ENCODE measurements at places on chromosomes 13 and 19. TPM values are rescaled to one million over a fixed set of nuclear protein-coding genes. Genes with fewer than 3 reads are reported as not detected.

DNA sequence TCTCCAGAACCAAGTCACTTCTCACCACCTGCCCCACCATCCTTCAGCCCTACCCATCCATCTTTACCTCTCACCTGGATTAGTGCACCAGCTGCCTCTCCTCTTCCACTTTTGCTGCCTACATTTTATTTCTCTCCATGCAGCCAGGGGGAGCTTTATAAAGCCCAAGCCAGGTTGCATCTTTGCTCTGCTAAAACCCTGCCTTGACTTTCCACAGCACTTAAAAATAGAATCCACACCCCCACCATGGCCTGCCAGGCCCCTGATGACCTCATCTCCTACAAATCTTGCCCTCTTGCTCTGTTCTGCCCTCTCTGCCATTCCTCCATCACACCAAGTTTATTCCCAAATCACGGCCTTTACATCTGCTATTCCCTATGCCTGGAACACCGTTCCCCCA lies 1.8 kb downstream of the HOOK2 start:
- no peak for DNase-seq

DNA sequence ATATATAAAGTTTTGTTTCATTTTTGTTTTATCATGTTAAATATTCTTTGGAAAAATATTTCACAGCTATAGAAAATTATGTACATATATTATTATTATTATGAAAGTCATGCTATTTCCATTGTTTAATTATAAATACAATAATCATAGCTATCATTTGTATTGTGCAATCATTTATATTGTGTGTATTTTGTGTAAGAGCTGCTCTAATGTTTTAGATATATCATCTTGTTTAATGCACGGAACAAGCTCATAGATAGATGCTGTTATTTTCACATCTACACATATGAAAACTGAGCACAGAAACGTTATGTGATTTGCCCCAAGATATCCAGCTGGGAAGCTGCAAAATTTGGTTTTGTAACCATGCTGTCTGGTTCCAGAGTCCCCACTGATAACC lies 111.6 kb downstream of the GPC5 start:
- no peak for DNase-seq

DNA sequence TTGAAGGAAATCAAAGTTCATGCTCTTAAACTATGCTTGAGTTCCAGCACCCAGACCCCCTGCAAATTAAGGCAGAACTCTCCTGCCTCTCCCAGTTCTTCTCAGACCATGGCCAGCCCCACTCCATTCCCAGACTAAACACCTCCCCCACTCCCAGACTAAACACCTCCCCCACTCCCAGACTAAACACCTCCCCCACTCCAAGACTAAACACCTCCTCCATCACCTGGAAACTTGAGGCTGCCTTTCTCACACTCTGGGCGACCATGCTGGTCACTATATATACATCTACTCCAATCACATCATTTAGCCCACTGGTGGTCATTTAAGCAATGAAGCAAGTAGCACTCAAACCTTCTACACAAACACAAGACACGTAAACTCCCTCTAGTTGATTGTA lies 57.2 kb downstream of the CAB39L start:
- no peak for DNase-seq

DNA sequence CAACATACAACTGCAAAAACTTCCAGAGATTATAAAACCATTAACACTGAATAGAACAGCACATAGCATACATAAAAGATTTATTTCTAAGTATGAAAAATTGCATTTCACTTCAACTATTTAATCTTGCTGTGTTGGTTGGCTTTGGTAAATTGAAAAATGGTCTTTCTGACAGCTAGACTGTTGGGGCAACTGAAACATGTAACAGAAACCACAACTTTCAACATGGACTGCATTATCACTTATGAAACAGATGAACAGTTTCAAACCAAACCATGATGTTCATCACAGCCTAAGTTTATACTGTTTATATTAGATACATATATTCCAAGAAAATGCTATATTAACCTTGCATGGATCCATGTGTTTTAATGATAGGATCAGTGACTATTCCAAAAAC lies 324.1 kb upstream of the PCDH9 start:
- DNase-seq: no peak

- DNase-seq: peak; percentile 62
Measured at GRCh38 chr19:45657520-45658167, 10.4 kb upstream of the GIPR start.

GRCh38 chr13:76882431-76882830 lies 3.8 kb downstream of the KCTD12 start:
- no peak for DNase-seq

- no peak for DNase-seq
Measured at GRCh38 chr19:19049406-19049805, 14.4 kb upstream of the SLC25A42 start.

- DNase-seq: no peak
Measured at GRCh38 chr13:93079294-93079693, 147.3 kb upstream of the GPC6 start.

GRCh38 chr13:87234981-87235380 lies 436.2 kb upstream of the SLITRK5 start:
- DNase-seq: no peak

DNA sequence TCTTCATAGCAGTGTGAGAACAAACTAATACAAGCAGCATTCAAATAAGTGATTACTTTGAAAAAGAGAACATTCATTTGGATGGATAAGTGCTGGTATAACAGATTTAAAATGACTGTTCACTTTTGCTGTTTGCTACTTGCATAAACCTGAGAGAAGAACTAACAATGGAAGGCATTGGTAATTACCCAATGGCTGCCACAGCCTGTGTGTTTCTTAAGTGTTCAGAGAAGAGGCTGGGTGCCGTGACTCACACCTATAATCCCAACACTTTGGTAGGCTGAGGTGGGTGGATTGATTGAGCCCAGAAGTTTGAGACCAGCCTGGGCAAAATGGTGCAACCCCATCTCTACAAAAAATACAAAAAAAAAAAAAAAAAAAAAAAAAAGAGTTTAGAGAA lies 4.9 kb upstream of the TEX26 start:
- DNase-seq: no peak

- DNase-seq: no peak
Measured at GRCh38 chr19:15837221-15837731, 21.8 kb upstream of the OR10H1 start.

DNA sequence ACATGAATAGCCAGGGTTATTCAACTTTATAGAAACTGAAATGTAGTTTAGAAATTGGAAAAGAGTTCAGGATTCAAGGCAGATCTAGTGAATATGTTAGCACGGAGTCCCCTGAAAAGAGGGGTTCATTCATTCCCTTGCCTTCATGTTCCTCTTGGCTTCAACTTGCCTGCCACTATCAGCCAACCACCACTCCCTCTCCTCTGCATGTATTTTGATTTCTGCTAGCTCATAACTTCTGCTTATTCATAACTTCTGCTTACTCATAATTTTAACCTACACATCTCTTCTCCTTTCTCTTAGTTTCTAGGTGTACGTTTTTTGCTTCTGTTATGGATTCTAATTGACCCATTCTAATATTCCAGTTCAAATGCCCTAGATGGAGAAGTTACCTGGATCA lies 5.5 kb upstream of the SERTM1 start:
- no peak for DNase-seq

DNA sequence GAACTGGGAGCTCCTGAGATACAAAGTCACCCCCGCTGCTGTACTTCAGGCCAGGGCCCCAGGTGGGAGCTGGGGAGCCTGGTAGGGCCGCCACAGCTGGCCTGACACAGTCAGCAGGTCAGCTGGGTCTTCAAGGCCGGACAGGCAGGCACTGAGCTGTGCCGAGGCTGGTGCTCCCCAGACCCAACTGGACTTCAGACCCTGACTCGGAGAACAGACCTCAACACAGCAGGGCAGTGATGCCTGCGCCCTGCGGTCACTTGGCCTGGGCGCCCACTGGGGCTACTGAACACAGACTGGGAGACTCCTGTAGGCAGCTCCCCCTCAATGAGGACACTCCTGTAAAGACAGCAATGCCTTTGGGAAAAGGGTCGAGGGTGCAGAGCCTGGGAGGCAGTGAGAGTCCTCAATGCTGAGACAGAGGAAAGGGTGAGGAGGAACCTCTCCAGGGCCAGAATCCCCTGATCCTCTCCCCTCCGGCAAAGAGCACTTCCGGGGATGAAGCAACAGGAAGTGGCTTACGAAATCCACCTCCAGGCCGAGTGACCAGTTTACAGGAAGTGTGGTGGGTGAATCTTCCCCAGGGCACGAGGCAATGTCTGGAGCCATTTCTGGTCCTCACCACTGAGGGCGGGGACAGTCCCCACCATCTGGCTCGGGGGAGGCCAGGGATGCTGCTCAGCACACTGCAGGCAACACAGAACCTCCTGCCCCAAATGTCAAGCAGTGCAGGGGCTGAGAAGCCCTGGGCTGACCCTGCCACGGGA lies 40.8 kb upstream of the ISYNA1 start:
- DNase-seq: peak; percentile 73

DNA sequence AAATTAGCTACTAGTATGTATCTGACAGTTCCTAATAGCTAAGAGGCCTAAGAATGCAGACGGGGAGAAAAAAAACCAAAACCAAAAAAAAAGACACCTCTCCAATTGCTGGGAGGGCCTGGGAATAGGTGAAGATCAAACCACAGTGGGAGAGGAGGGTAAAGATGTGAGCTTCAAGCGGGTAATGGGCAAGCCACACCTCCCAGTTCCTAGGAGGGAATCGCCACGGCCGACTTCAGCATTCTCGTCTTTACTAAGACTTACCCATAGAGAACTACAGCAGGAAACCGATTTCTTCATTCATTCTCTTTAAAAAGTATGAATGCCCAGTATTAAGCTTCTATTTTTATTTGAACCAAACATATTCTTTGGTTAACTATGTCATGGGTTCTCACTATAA lies 5.6 kb upstream of the EEF1AKMT1 start:
- DNase-seq: no peak

GRCh38 chr13:33871207-33872004 lies 53.5 kb downstream of the RFC3 start:
- DNase-seq: no peak

DNA sequence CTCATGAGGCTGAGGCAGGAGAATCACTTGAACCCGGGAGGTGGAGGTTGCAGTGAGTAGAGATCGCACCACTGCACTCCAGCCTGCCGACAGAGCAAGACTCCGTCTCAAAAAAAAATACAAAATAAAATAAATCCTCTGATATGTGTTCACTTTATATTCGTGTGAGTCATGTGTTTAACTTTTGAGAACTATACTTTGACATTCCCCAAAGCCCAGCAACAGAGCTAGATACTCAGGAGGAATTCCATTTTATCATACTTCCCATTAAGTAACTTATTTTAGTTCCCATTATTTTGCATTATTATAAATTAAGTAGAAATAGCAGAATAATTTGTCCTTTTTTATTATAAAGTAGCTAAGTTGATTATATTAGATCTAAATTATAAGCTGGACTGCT lies 3.3 kb upstream of the CHAMP1 start:
- no peak for DNase-seq

- DNase-seq: no peak
Measured at GRCh38 chr13:75255653-75256052, 226.3 kb downstream of the TBC1D4 start.

- DNase-seq: no peak
Measured at GRCh38 chr13:70363991-70364390, 255.7 kb upstream of the KLHL1 start.

- no peak for DNase-seq
Measured at GRCh38 chr19:1270213-1270853, 1.2 kb downstream of the CIRBP start.

GRCh38 chr13:50123862-50124535 lies 108.8 kb downstream of the KCNRG start:
- no peak for DNase-seq

DNA sequence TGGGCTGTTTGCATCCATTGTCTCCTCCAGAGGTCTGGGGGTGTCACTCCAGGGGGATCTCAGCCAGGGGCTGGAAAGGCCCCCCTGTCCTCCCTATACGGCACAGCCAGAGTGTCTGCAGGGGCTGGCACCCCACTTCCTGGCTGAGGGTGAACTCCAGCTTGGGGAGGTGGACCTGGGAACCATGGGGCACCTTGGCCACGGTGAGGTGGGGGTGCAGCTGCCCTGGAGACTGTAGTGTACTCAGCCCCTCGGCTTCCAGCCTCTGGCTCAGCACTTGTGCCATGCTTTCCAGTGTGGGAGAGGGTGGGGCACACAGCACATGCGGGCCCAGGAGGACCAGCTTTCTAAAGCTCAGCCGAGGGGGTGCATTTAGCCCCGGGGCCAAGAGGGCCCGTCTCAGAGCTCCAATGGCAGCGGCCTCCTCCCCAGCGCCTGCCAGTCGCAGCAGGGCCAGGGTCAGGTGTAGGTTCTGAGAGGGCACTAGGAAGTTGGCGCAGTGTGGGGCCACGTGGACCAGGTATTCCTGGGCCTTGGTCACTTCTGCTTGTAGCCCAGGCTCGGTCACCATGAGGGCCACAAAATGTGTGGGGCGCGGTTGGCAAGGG lies 1.4 kb downstream of the LENG9 start:
- peak; percentile 23 for DNase-seq

DNA sequence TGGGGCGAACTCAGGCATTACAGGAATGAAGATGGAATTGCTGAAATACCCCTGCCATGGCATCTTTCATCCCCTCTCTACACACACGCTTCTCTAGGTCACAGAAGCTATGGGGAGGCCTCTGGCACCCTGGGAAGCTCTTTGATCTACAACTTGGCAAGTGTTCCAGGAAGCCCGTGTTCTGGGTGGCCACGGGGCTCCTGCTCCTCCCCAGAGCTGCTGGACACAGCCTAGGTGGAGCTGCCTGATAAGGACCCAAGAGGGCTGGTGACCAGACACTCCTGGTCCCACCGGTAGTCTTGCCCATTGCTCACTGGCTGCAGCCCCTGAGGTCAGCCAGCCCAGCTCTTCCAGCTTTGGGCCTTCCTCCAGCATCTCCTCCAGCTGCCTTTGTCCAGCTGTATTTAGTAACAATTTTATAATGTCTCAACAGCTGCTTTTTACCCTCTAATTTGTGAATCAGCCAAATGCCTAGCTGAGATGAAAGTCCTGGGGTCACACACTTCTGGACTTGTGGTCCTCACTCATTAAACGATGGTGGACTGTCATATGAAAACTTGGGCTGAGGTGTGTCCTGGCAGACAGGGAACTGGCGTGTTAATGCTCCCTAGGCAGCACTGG lies 72.8 kb upstream of the SPATA13 start:
- peak; percentile 69 for DNase-seq

DNA sequence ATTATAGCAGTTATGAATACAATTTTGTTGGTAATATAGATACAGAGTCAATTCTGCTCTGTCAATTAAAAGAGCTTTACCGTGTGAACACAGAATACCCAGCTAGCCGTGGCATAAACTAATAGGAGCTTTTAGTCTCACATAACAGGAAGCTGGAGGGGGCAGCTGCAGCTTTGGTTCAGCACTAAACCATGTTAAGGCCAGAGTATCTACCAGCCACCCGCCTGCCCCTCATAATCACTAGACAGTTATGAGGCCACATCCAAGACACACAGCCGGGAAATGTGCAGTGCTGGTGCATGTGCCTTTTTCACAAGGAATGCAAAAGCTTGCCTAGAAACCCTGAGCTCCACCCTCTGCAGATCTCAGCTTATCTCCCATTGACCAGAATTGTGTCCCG lies 62.3 kb downstream of the SGCG start:
- no peak for DNase-seq

The CABP5 gene
- polyA plus RNA-seq: 0.07 TPM

The LACC1 gene
- polyA plus RNA-seq: 9.0 TPM

The GPR12 gene
- polyA plus RNA-seq: not detected

The A1BG gene
- polyA plus RNA-seq: 53.4 TPM

The SLC15A1 gene
- not detected for polyA plus RNA-seq

The DCUN1D2 gene
- 6.9 TPM for polyA plus RNA-seq

The ZNF429 gene
- polyA plus RNA-seq: 5.4 TPM
